ENCODE measurements at places on chromosomes 5 and 9. TPM values are rescaled to one million over a fixed set of nuclear protein-coding genes. Genes with fewer than 3 reads are reported as not detected.
A peak's percentile ranks its signal among the peaks of the same experiment; 100 is the strongest.

PRDM9 gene
- total RNA-seq: not detected

FSTL4 gene
- total RNA-seq: 3.6 TPM

BRD3 gene
- total RNA-seq: 3.8 TPM

MLANA gene
- total RNA-seq: not detected

WDR41 gene
- 194 TPM for total RNA-seq

TERT gene
- 5.0 TPM for total RNA-seq

FRMD3 gene
- total RNA-seq: 15.5 TPM

IFNA1 gene
- total RNA-seq: not detected

SH3RF2 gene
- 11.2 TPM for total RNA-seq

MYOZ3 gene
- not detected for total RNA-seq

MATR3 gene
- 470 TPM for total RNA-seq

DOCK8 gene
- not detected for total RNA-seq

CFAP90 gene
- not detected for total RNA-seq

CCL28 gene
- total RNA-seq: 0.18 TPM

N4BP3 gene
- total RNA-seq: 0.79 TPM

DNA sequence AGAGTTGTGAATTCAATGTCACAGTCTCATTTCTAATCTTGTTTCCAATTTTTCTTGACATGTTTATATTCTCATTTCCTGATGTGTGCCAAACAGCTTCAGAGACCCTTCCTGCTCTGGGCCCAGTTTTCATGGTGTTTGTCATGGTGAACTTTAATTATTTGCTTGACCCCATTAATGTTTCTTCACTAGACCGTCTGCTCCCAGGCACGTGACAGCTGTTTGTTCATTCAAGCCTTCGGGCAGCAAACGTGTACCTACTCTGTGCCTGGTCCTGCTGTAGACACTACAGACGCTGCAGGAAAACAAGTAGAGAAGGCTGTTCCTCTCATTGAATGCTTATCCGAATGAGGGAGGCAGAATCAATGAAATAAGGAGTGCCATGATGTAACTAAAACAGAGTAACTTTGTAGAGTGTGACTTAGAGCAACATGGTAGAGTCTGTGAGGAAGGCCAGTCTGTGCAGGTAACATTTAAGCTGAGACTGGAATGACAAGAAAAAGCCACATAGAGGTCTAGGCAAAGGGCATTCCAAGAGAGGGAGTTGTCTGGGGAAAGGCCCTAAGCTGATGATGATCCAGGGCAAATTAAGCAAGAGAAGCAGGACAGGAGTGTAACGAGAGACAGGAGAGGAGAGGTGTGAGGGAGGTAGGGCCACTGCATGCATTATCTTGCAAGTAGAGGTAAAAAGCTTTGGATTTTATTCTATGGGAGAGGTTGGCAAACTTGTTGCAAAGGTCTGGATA lies 191.4 kb downstream of the SEMA5A start:
- no peak for DNase-seq

GRCh38 chr5:105134328-105134727 lies 1571.7 kb upstream of the NUDT12 start:
- no peak for DNase-seq

- no peak for DNase-seq
Measured at GRCh38 chr9:127522727-127523126, 71.4 kb downstream of the LRSAM1 start.

- no peak for DNase-seq
Measured at GRCh38 chr5:37730896-37731455, 108.9 kb downstream of the GDNF start.

DNA sequence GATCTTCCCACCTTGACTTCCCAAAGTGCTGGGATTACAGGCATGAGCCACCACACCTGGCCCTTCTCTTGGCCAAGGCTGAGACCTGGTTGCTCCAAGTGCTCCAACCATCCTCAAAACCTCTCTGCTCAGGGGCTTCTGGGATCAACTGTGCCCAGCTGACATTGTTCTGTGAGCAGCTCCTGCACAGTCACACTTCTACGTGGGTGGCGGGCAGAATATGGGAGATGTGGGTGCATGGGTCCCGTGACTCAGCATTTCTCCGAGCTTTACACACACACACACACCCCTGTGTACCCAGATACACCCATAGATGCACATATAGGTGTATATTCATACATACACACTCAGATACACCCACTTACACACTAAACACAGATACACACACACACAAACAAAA lies 10.5 kb upstream of the MYORG start:
- DNase-seq: no peak

DNA sequence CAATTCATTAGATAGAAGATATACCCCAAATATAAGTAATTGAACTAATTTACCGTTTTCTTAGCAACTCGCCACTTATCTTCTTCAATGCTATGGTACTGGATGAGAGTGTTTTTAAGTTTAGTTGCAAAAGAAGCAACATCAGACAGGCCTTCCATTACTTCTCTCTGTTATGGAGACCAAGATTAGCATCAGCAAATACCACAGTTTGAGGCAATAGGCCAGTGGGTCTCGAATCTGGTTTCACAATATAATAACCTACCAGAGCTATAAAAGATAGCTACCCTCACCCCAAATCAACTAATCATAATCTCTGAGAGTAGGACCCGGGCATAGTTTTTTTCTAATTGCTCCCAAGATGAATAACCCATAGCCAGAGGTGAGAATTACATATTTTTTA lies 5.1 kb downstream of the STARD4 start:
- DNase-seq: no peak

- no peak for DNase-seq
Measured at GRCh38 chr5:160064417-160064810, 54.8 kb downstream of the PWWP2A start.

DNA sequence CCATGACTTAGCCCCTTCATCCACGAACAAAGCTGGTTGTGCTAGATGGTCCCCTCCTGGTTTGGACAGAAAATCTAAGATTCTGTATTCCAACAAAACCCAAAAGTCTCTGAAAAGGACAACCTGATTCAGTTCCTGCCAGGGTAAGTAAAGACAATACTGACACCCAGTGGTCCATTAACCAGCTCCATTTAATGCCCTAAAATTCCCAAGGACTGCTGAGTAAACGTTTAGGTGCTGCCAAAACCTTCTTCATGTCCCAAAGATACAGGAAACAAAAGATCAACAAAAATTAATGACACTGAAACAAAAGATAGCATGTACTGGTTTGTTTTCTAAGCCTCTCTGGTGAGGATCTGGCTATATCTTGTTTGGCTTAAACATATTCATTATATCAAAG lies 25.3 kb upstream of the PPP1R2B start:
- no peak for DNase-seq

GRCh38 chr5:155826611-155827507 lies 500.1 kb upstream of the SGCD start:
- DNase-seq: no peak

DNA sequence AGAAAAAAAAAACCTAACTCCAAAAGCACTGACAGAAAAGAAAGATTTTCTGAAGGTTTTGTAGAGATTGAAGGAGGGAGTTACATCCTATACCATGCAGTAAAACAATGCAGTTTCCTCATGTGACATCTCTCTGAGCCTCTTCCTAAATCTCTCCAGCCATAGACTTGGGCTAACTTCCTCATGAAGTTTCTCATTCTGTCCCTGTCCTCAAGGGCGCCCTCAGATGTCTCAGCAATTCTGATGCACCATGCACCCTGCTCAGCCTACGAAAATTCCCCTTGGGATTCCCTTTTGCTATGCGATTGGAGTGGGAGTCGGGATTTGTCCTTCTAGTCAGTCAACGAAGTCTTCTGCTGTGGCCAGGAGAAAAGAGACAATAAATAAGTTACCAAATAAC lies 68.9 kb downstream of the FAT2 start:
- no peak for DNase-seq

- peak; percentile 85 for DNase-seq
Measured at GRCh38 chr9:124308606-124309491, 51.1 kb downstream of the NEK6 start.

- no peak for DNase-seq
Measured at GRCh38 chr5:64514612-64515011, 8.8 kb downstream of the RGS7BP start.

- DNase-seq: peak; percentile 46
Measured at GRCh38 chr5:179393078-179393477, 47.8 kb upstream of the ADAMTS2 start.

GRCh38 chr9:35728041-35728971 lies 3.7 kb downstream of the TLN1 start:
- DNase-seq: peak; percentile 82

DNA sequence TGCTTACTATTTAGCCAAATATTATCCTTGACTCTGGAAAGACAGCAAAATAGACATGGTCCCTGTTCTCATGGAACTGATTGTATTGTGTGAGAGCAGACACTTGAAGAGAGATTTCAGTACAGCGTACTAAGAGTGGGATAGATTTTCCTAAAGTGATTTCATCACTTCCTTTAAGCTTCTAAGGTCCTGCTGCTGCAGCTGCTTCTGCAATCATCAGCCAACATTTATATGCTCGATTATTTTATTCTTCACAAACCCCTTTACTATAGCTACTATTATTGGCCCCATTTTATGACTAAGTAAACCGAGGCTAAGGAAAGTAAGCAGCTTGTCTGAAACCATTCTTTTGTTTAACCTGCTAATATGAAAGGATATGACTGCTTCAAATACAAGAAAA lies 137.7 kb downstream of the SPATA31D1 start:
- no peak for DNase-seq

GRCh38 chr5:127409921-127410675 lies 107.3 kb upstream of the PRRC1 start:
- DNase-seq: no peak

- no peak for DNase-seq
Measured at GRCh38 chr5:33037076-33037475, 326.0 kb downstream of the NPR3 start.

DNA sequence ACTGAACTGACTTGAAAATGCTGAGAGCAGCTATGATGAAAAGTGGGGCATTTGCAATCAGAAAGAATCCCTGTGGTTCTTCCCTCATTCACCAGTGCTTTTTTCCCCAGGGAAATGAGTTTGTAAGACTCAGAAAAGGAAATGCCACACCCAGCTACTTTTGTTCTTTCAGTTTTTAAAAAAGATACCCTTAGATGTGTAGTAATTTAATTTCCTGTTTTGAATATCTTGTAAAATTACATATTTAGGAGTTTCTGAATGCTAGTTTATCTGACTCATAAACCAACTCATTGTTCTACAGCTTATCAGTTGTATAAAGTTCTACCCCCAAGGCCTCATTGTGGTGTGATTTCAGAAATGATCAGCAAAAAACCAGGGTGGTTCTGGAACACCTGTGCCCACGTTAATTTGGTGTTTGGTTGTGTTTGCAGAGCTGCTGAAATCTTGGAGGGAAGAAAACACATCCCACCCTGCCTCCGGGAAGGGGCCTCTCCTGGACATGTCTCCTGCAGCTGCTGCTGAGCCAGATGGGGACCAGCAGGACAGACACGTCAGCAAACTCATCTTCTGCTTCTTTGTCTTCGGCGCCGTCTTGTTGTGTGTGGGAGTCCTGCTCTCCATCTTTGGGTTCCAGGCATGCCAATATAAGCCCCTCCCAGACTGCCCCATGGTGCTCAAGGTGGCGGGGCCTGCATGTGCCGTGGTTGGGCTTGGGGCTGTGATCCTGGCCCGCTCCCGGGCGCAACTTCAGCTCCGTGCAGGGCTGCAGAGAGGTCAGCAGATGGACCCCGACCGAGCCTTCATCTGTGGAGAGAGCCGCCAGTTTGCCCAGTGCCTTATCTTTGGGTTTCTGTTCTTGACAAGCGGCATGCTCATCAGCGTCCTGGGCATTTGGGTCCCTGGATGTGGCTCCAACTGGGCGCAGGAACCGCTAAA lies 2.8 kb downstream of the TMEM171 start:
- DNase-seq: peak; percentile 42

DNA sequence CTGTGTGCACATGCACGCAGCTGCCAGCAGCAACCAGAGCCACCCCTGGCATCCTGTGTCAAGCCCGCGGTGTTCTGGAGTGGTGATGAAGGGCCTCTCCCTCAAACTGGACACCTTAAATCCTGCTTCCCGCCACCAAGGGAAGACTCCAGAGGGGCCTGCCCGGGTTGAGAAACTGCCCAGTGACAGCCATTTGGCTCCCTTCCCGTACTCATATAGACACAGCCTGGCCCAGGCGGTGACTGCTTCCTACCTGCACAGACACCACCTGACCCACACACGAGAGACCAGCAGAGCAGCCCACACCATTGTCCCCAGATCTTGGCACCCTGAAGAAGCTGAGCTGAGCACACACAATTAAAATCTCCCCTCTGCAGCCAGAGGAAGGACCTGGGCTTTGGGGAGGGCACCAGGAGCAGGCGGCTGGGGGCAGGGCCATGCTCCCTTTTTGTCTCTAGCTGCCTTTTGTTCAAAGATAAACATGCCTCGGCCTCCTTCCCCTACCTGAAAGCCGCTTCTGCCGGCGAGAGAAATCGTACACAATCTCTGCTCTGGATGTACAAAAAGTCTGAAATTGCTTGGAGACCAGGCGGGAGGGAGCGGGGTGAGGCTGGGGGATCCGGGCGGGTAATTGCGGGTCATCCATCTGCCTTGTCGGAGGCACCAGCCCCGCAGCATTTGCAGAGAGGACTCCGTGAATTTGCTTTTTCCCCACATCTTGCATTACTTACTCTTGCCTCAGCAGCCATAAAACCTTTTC lies 78.4 kb downstream of the TSPAN17 start:
- DNase-seq: no peak
